M059J (cell line): ENCODE measurements at places on chromosomes 2 and 18. TPM values are rescaled to one million over a fixed set of nuclear protein-coding genes. Genes with fewer than 3 reads are reported as not detected.

SMYD1 gene
- not detected in 2 replicates for total RNA-seq

ZNF396 gene
- 1.7 TPM in 2 replicates for total RNA-seq

L3MBTL4 gene
- 0.05 and 0.15 TPM in 2 replicates for total RNA-seq

DNA sequence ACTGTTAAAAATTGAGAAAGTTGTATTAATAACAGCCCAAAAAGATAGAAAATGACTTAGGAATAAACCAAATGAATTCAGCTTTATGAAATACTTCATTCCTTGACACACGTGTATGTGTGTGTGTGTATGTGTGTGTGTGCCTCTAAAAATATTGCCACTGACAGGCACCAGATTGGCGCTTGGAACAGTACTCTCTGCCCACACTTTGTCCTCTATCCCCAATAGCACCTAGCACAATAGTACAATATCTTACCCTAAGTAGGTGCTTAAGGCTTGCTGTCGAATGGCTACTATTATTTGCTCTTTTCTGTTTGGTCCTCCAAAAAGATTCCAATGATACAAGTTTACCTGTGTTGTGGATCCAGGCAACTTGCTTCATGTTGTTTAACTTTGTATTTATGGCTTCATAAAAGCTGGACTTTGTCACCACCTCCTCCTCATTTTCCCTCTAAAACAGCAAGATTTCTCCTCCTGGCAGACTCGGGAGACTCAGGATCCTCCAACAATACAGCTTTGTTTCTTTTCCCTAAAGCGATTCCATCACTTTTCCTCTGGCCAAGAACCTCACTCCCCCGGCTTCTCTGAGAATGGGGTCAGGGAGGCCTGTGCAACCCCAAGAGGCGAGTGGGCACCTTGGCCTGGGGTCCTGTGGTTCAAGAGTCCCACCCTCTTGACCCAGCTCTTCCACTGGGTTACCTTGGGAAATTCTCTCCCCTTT, 43.3 kb upstream of the LCLAT1 start:
- no peak for DNase-seq

- no peak for DNase-seq
These were observed 131.4 kb upstream of the ID2 start for GRCh38 chr2:8550481-8550880.

GRCh38 chr2:239339726-239340601, 60.9 kb downstream of the HDAC4 start:
- DNase-seq, result no peak

DNA sequence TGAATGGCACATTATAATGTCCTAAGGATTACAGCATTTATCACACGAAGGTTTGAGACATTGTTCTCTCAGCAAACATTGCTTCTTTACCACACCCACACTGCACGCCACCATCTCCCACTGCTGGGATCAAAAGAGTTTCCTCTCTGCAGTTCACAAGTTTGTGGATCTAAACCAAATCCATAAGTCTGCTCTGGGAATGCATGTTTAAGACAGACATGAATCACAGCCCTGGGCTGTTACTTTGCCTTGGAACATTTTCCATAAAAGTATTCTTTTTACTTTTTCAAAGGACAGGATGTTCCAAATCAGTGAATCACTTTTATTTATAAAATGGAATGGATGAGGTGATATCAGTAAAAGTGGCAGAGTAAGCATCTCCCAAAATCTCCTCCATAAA, 36.1 kb downstream of the STPG4 start:
- peak; percentile 73 for DNase-seq

GRCh38 chr18:46281185-46282176, 177.3 kb downstream of the HAUS1 start:
- peak; percentile 79 for DNase-seq

DNA sequence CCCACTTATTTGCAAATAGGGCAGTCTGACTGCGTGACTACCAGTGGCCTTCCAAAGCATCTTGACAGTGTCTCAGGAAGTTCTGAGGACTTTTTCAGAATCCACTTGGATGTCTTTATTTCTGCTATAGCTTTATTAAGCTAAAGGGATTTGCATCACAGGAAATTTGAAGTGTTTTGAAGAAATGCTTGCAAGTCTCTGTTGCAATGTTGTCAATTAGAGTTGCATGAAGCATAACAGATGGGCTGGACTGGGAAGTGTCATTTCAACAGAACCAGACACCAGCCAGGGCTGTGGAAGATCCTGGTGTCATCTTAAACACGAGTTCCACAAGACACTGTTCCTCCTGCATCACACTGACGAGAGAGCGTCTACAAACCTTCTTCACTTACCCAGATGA, 224.5 kb downstream of the EN1 start:
- DNase-seq, result no peak

GRCh38 chr18:23143815-23144261, 8.6 kb downstream of the CABLES1 start:
- DNase-seq, result peak; percentile 54

DNA sequence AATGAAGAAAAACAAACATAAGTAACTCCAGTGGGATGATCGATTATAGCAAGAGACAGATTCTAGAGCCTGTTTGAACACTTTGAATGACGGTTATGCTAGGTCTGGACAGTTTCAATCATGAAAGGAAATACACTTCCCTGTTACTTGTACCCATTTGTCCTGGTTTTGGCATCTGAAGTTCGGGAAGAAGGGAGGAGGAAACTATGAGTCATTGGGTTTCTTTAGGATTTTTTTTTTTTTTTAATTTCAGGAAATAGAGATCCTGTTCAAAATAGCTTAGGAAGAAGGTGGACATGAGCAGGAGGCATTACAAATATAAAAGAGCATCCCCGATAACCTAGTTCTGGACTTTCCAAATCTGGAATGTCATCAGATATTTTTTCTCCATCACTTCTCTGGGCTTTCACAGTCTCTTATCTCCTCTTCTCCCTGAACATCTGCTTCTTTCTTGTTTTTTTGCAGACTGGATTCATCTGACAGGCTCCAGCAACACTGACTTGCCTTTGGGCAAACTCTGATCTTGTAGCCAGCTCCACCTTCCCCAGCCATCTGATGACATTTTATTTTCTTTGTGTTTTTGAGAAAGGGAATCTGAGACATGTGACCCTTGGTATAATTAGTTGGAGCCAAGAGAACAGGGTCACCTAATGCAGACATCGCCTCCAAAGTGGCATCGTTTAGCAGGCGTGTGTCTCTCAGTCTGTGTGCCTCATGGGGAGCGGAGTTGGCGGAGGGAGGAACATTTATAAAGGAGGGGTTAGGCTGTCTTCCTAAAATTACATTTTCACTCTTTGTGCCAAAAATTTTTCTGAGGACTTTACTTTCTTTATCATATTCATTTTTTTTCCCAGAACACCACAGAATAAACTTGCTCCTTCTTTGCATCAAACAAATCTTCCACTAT, 195.3 kb upstream of the EPHA4 start:
- no peak for DNase-seq

DNA sequence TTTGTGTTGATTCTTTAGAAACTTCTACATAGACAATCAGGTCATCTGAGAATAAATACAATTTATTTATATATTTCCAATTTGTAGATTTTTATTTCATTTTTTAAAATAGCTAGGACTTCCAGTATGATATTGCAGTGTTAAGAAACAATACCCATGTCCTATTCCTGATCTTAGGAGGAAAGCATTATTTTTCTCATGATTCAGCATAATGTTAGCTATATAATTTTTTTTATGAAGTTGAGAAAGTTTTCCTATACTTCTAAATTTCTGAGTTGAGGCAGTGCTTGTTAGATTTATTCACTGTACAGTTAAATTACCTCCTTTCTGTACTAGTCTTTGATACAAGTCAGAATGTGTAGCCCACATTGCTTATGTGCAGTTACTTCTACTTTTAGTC, 595.7 kb upstream of the HS6ST1 start:
- DNase-seq, result no peak

- DNase-seq, result no peak
These were observed 12.2 kb downstream of the DNAJB2 start for GRCh38 chr2:219291394-219291793.

- no peak for DNase-seq
These were observed 195.0 kb downstream of the MYCN start for GRCh38 chr2:16135196-16135912.

DNA sequence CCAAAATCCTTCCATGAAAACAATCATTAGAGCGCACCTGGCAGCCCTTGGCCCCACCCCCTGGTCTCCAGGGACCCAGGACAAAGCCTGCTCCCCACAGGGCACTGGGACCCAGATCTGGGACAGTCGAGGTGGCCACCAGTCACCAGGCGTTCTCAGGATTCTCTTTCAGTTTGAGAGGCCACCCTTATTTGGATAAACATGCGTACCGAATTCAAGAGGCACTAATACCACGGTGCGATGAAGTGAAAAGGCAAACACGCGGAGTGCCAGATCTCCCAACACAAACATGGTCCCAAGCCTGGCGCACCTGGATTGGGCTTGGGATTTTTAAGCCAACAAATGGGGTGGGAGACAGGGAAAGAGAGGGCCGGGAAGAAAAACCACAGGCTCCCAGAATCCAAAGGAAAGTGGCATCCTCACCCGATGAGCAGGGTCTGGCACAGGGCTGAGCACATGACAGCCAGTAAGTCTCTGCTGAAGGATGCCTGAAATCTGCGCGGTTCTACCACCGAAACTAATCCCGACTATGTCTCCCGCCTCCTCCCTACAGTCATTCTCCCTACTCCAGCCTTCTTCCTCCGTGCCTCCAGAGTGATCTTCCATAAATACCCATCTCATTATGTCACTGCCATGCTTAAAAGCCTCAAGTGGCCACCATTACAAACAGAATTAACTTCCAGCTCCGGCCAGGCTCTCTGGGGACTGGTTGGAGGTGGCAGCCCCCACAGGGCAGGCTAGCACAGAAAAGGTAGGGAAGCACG, 60.9 kb upstream of the KLHL29 start:
- DNase-seq, result peak; percentile 5

GRCh38 chr2:147558620-147559019, 286.2 kb upstream of the ACVR2A start:
- no peak for DNase-seq

DNA sequence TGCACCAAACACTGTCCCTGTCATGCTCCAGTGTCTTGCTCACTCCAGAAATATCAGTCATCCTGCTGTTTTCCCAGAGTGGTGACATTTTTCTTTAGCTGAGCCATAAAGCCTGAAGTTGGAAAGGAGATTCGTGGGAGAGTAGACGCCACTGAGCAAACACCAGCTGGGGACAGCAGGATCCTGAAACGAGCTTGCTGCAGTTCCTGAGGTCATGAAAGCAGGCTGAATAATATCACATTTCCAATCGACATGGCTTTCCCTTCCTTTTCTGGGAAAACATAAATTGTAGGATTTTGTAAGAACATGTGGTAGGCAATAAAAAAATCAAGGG, 276.4 kb downstream of the CDCA7 start:
- no peak for DNase-seq

- no peak for DNase-seq
These were observed 64.3 kb upstream of the FZD7 start for GRCh38 chr2:201969241-201969937.

- no peak for DNase-seq
These were observed 115.2 kb downstream of the SPHKAP start for GRCh38 chr2:228066126-228066798.

- DNase-seq, result peak; percentile 68
These were observed 111.6 kb upstream of the CYP1B1 start for GRCh38 chr2:38187541-38188011.
